ENCODE measurements at places on chromosomes 16 and 17.
A peak's percentile ranks its signal among the peaks of the same experiment; 100 is the strongest.

GRCh38 chr17:58531661-58532554 is 17.5 kb upstream of the MTMR4 start:
- DNase-seq, result peak; percentile 65

DNA sequence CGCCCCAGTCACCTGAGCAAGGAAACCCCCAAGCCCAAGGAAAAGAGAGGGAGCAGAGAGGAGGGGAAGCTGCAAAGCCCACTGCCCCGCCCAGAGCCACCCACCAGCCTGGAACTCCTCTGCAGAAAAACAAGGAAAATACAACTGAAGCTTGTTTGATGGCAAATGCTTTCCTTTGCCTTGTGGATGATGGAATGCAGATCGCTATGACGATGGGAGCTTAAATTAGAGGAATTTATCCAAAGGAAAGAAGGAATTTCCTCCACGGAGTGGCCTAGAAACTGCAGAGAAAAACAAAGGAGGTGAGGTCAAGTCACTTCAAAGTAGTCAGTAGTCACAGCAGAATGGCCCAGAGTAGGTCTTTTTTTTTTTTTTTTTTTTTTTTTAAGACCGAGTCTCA is 31.5 kb upstream of the ASGR2 start:
- no peak for DNase-seq

GRCh38 chr16:56909527-56909979 is 22.4 kb upstream of the HERPUD1 start:
- DNase-seq, result peak; percentile 39

GRCh38 chr17:15261258-15261801 is 3.8 kb downstream of the PMP22 start:
- peak; percentile 49 for DNase-seq

DNA sequence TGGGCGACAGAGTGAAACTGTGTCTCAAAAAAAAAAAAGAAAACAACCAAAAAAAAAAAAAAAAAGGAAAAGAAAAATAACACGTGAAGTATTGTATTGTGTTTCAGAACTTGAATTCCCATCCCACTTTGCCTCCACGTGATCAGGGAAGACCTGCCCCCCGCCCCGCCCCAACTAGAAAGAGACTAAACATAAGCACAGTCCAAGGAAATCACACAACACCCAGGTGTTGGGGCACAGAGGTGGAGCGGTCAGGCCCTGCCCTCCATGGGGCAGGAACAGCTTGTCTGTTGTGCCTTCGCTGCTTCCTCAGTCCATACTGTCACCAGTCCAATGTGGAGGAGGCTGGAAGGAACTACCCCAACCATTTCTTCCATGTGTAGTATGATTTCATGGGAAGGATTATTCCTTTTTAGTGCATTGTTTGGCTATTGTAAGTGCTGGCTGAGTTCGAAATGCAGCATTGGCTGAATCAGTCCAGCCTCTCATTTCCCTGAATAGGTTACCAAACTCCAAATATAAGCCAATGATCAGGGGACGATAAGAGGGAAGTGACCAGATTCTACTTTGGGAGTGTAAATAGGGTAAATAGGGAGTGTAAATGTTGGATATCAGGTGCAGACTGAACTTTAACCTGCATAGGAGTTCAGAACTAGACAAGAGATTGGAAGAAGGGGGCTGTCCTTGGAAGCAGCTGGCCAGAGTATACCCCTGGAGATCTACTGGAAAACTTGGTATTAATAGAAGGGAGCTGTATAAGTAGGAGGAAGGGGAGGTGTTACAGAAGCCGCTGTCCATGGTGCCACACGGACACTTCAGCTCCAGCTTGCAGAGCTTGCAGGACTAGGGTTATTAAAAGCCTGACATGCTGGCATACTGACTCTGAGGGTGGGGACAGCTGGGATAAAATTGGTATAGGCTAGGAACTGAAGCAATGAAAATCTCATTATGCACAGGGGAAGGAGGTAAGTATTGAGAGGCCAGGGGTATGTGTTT is 50.7 kb downstream of the TANGO6 start:
- DNase-seq, result no peak

GRCh38 chr17:76270127-76270592 is 5.0 kb downstream of the UBALD2 start:
- no peak for DNase-seq

DNA sequence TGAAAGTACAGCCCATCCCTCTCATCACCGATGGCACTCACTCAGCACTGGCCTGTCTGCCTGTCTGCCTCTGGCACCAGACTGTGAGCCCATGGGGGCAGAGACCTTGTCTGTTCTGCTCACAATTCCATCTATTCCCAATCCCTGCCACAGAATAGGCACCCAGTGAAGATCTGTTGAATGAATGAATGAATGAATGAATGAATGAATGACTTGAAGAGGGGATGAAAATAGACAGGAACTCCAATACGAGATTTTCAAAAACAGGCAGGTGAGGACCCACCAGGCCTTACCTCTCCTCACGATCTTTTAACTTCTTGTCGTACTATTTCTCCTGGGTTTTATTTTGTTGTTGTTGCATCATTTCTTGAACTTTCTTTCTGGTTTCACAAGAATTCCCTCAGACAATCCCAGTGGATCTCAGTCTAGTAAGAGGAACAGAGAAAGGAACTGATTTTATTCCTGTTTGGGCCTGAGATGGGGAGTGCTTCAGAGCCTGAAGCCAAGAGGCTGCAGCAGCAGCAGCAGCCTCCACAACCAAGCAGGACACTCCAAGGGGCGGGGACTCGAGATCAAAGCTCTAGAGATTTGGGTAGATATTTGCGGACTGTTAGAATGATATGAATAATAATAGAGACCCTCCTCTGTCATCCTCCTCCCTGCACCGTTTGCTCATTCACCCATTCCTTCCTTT is 17.7 kb downstream of the KRT9 start:
- no peak for DNase-seq

Measured in suppressor macrophage treated with lipopolysaccharide for 4 hours (primary cell).